ENCODE measurements at places on chromosomes 6 and 20.
A peak's percentile ranks its signal among the peaks of the same experiment; 100 is the strongest.

GRCh38 chr6:8137529-8137939 lies 35.2 kb upstream of the EEF1E1 start:
- DNase-seq, result no peak

DNA sequence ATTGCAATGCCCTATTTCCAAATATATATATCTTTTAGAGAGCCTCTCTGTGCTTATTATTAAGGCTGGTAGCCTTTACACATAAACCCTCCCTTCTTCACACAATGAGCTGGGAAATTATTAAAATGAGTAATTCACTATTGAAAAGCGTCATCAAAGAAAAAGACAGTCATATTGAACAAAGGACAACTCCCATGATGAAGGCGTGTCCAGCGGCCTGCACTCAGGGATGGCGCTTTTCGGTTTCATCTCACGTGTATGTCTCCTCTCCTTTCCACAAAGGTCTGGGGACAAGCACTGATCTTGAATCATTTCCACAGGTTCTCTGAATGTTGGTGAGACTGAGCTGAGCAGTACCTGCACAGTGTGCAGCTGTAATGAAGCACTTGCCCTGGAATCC lies 3.5 kb downstream of the SERPINB9 start:
- DNase-seq, result no peak

DNA sequence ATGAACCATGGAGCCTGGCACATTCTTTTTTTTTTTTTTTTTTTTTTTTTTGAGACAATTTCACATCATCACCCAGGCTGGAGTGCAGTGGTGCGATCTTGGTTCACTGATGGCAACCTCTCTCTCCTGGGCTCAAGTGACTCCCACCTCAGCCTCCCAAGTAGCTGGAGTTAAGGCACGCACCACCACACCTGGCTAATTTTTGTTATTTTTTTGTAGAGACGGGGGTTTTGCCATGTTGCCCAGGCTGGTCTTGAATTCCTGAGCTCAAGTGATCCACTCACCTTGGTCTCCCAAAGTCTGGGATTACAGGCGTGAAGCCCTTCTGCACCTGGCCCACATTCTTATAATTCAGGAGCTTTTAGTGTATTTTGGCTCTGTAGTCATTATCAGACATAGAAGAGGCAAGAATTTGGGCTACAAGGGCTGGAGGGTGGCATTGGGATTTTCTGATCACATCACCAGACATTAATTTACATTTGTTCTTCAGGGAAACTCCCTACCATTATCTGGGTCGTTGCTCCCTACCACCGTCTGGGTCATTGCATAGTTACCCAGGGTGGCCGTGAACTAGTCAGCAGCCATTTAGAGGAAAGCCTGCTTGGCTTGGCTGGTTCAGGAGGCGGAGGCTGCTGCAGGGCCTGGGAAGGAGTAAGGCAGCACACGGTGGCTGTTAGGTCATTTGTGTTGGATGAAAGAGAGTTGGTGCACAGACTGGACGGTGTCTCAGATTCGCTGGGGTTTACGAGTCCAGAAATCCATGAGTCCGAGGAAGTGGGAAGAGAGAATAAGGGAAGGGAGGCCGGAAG lies 17.6 kb downstream of the ARID1B start:
- no peak for DNase-seq

GRCh38 chr20:45154183-45154582 lies 20.5 kb upstream of the PI3 start:
- no peak for DNase-seq

DNA sequence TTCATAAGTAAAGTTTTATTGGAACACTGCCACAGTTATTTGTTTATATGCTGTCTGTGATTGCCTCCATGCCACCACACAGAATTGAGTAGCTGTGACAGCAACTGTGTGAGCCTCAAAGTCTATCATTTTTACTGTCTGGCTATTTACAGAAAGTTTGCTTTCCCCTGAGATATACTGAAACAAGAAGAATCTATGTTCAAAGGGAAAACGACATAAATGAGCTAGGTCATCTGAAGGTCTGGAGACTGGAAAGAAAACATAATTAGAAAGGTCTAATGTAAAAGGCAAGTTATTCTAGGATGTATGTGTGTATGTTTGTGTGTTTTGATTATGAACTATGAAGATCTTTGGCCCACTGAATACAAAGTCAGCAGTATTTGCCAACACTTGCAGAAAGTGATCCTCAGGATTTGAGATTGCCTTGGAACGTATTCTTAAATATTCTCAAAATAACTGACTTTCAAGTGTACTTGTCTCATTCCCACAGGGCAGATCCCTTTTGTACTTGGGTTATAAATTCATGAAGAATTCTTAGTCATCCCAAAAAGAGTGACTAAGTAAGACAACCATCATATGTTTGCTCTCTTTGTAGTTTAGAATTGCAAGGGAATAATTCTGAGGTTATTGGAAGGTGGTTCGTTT lies 677.7 kb downstream of the DOK5 start:
- no peak for DNase-seq

GRCh38 chr20:37384683-37385174 lies 38.8 kb downstream of the SRC start:
- DNase-seq, result peak; percentile 76

GRCh38 chr20:63972312-63973159 lies 2.8 kb upstream of the ZNF512B start:
- DNase-seq, result no peak

DNA sequence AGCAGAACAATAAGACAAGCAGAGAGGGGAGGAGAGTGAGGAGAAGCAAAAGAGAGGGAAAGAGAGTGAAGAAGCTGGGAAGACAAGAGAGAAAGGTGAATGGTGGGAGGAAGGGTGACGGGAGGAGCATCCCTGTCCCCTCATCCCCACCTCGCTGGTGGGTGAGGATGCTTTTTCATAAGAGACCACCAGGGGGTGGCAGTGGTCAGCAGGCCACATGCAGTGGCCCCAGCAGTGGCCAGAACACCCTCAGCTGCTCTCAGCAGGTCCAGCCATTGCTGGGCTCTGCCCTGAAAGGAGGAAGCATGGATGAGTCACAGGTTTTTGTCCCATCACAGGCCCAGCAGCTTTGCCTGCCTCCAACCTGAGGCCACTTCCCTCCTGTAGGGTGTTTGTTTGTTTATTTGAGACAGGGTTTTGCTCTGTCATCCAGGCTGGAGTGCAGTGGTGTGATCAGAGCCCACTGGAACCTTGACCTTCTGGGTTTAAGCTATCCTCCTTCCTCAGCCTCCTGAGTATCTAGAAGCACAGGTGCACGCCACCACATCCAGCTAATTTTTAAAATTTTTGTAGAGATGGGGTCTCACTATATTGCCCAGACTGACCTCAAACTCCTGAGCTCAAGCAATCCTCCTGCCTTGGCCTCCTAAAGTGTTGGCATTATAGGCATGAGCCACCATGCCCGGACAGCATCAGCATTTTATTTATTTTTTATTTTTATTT lies 24.0 kb downstream of the FGD2 start:
- DNase-seq, result peak; percentile 91

DNA sequence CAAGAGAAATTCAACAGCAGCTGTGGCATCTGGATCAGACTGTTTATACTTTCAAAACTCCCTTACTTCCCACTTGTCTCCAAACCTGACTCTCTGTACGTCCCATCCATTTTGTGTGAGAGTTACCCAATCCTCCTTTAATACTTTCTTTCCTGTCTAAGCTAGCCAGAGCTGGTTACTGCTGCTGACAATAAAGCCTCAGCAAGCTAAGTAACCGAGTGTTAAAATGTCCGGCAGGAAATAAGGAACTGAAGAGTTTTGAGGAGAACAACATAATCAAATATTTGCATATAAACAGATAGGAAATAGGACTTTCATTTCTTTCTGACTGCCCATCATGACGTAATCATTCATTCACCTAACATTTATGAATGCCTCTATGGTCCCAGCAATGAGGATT lies 11.6 kb downstream of the TMEM30A start:
- DNase-seq, result no peak

GRCh38 chr6:107634324-107635056 lies 144.6 kb downstream of the SOBP start:
- DNase-seq, result no peak

DNA sequence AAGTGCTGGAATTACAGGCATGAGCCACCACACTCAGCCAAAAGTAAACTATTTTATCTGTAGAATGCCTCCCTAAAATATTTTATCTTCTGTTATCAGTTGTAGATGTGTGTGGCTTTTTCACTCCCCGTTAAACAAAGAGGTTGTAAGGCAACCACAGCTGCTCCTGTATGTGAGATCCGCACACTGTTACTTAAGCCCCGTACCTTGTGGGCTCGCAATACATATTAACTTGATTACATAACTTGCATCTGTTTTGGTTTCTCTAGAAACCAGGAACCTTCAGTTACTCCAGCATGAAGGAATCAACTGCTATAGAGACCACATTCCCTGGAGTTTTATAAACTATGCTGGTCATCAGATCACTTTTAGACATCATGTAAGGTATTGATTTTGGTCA lies 420.1 kb upstream of the SLC35B3 start:
- no peak for DNase-seq

DNA sequence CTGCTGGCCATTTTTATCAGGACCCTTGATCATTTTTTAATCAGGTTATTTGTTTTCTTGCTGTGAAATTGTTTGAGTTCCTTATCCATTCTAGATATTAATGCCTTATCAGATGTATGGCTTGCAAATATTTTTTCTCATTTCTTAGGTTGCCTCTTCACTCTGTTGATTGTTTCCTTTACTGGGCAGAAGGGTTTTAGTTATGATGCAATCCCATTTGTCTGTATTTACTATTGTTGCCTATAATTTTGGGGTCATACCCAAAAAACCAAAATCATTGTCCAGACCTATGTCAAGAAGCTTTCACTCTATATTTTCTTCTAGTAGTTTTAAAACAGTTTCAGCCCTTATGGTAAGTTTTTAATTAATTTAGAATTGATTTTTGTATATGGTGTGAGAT lies 172.5 kb downstream of the SLC24A3 start:
- DNase-seq, result no peak

DNA sequence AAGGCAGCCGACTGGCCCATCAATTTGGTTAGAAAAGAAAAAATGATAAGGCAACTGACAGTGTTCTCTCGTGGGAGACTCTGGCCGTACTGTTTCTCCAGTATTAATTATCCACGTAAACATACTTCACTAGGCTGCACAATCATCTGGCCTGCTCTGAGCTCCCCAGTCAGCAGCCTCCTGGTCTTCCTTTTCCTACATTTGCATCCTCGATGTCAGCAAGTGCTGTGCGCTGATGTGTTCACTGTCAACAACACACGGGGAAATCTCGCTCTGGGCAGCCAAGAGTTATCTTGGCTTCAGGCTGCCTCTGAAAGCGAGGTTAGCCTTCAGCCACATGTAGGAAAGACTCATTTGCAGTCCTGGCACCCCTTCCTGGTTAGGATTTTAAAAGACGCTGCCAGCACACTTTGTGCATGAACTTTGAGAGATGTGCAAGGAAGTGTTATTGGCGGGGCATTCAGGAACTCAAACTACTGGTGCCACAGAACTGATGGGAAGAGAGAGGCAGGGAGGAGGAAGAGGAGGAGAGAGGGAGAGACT lies 460.5 kb upstream of the ARID1B start:
- no peak for DNase-seq

- no peak for DNase-seq
Observed at GRCh38 chr6:114634016-114634415, 291.2 kb upstream of the HS3ST5 start.

DNA sequence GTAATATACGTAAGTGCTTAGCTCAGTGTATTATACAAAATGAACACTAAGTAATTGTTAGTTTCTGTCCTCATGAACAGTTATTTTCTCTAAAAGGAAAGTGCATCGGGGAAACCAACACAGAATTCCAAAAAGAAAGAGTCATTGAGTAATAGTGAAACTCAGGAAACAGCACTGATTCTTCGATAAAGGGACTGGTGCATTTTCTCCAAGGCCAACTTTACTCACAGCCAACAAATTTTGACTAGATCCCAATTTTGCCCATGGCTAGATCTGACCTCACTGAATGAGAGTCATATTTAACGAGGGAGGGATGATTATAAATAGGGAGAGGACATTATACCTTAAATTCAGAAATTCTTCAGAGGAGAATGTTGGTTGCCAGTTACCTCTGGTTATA lies 390.9 kb upstream of the NRSN1 start:
- no peak for DNase-seq

- no peak for DNase-seq
Observed at GRCh38 chr6:13135152-13135551, 193.2 kb downstream of the TBC1D7 start.

DNA sequence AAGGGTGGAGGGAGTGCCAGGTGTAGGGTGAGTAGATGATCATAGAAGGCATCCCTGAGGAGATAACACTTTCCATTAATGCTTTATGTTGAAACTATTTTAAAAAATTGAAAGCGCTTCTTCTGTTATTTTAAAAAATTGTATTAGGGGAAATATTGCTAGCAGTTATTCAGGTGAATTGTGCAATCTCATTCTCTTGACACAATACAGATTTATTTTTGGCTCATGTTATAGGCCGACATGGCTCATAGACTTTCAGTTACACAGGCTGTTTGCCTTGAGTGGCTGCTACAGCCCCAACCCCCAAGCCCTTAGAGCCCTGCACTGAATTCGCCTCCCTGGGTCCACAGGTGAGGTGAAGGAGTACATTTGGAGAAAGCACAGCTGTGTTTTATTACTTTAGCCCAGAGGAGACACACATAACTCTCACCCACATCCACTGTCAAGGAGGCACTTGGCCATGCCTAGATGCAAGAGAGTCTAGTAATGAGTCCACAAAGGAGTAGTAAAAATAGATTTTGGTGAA lies 228.2 kb downstream of the RFPL4B start:
- DNase-seq, result no peak

GRCh38 chr20:7571521-7572055 lies 368.7 kb downstream of the HAO1 start:
- DNase-seq, result no peak

GRCh38 chr20:25057234-25058050 lies 497 bp downstream of the ACSS1 start:
- peak; percentile 77 for DNase-seq

GRCh38 chr6:118080547-118080946 lies 173.5 kb downstream of the SLC35F1 start:
- DNase-seq, result no peak

DNA sequence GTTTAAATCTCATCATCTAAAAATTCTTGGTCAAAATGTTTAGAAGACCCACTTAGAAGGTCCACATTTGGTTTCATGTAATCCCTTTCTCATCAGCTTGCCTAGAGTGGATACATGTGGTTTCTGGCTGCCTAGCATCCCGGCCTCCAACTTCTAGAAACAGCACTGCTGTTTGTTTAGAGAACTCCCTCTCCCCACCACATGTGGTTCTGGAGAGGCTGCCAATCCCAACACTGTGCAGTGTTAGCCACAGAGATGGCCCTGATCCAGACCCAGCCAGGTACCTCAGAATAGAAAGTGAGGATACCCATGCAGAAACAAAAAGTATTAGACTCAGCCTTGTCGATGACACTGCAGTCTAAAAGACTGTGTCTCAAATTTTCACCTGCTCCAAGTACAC lies 241.8 kb downstream of the BCKDHB start:
- DNase-seq, result no peak

DNA sequence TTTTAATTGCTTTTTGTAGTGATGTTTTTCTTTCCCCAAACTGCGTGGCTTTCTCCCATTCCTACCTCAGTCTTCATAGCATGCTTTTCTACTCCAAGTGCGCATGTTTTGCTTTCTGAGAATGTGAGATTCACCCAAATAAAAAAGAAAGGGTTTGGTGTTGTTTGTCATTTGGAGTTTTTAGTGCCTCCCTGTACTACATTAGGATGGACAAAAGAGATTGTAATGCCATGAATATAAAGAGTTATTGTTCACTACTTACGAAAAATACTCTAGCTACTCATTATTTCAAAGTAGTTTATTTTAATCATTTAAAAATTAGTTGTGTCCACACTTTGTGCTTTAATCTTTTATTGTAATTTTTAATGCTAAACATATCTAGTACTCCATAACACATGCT lies 81.8 kb downstream of the RNF217 start:
- DNase-seq, result no peak

- DNase-seq, result no peak
Observed at GRCh38 chr6:105648276-105648675, 245.4 kb upstream of the PREP start.
